ENCODE measurements at places on chromosomes 5 and 9.

DNA sequence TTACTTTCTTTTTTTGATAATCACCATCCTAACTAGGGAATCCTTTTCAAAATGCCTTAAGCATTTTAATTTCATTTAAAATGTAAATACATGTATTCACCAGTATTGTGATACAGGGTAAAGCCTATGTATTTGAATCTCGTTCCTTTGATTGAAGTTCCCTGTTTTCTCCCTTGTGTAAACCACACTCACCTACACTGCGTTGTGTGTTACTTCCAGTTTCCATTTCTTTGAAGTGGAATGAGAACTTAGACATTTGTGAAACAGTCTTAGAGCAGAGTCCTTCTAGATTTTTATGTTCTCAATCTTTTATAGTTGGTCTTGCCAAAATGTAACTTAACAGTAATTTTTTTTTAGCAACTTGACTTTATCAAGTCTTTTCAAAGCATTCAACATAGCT is 101.4 kb downstream of the ZNF462 start:
- DNase-seq = no peak

- no peak for DNase-seq
These were observed 192.4 kb downstream of the ADAMTSL1 start for GRCh38 chr9:18666348-18666747.

- no peak for DNase-seq
These were observed 49.6 kb upstream of the PTGER4 start for GRCh38 chr5:40630126-40630525.

DNA sequence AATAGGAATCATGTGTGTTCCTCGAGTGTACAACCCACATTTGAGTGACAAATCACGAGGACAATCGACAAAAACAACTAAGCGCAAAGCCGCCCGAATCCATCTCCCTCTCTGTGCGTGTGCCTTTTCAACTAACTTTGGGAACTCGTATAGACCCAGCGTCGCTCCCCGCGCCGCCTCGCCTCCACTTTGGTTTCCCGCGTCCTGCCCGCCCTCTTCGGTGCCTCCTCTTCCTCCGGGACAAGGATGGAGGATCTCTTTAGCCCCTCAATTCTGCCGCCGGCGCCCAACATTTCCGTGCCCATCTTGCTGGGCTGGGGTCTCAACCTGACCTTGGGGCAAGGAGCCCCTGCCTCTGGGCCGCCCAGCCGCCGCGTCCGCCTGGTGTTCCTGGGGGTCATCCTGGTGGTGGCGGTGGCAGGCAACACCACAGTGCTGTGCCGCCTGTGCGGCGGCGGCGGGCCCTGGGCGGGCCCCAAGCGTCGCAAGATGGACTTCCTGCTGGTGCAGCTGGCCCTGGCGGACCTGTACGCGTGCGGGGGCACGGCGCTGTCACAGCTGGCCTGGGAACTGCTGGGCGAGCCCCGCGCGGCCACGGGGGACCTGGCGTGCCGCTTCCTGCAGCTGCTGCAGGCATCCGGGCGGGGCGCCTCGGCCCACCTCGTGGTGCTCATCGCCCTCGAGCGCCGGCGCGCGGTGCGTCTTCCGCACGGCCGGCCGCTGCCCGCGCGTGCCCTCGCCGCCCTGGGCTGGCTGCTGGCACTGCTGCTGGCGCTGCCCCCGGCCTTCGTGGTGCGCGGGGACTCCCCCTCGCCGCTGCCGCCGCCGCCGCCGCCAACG is at the start of gene GPR150:
Gene GPR150 (plus strand): TSS at position 58 of the 840 bp plus-strand sequence. CDS start 189 bp downstream, at position 247.
- DNase-seq = no peak

DNA sequence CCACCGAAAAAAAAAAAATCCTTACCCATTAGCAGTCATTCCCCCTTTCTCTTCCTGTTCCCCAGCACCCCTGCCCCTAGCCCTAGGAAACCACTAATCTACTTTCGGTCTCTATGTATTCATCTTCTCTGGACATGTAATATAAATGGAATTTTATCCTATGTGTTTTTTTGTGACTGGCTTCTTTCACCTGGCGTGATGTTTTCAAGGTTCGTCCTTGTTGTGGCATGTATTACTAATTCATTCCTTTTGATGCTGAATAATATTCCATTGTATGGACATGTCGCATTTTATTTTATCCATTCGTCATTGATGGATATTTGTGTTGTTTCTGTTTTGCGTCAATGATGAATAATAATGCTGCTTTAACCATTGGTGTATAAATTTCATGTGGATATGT is 42.8 kb upstream of the SH3GL2 start:
- no peak for DNase-seq

- DNase-seq = no peak
These were observed 51.5 kb downstream of the SHOC1 start for GRCh38 chr9:111743275-111743674.
